Activated naive CD8-positive, alpha-beta T cell treated with anti-CD3 and anti-CD28 coated beads, Interleukin-2, amount 10 ng/mL, durations not matched to agents 7 days and 5 days (primary cell): ENCODE measurements at places on chromosomes 7 and 10. TPM values are rescaled to one million over a fixed set of nuclear protein-coding genes. Genes with fewer than 3 reads are reported as not detected.

GRCh38 chr7:55409482-55410225, 44.5 kb downstream of the LANCL2 start:
- no peak for DNase-seq

Gene ACHE
- not detected for total RNA-seq

DNA sequence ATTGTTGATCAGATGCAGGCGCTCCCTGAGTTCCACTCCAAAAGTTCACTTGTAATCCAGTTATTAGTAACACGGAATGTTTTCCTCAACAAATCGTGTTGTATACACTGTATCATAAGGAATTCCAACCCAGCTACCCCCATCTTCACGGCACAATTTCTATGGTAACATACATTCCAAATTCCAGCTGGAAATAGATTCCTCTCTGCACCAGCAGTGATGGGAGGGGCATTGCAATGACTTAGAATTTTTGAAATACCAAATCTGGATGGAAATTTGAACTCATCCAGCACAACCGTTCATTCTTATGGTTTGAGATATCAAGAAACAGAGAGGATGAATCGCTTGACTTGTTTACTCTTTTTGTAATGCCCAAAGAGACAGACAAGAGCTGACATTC, 38.9 kb upstream of the RHEB start:
- no peak for DNase-seq

- DNase-seq, result no peak
Observed at GRCh38 chr10:76558586-76558985, 1079.0 kb downstream of the KCNMA1 start.

DNA sequence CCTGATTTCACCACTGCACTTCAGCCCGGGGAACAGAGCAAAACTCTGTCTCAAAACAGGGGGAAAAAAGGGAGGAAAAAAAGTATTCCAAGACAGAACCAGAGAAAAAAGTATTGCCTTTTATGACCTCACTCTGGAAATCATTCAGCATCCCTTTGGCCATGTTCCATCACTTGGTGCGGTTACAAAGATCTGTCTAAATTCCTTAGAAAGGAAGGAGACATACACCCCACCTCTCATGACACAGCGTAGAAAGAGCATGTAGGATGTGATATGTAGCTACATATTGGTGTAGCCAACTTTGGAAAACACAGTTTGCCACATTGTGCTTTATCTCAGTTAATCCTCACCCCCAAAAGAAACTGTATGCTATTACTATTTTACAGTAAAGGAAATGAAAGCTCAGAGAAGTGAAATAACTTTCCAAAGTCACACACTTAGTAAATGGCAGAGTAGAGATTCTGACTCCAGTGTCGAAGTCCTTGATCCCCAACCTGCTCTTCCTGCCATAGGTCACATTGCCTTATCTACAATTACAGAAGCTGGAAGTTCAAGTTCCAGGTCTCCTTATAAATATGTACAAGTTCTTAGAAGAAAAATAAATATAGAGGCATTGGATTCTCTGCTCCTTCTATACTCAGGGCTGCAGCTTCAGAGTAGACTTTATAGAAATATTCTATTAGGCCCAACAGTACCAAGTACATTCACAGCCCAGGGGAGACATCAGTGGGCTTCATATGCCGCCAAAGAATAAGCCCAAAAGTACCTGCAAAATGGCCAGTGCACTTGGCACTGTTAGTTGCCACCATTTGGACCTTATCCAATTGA, 91.6 kb upstream of the KMT2E start:
- DNase-seq, result no peak

Gene CYP2E1
- 0.65 TPM for total RNA-seq

- no peak for DNase-seq
Observed at GRCh38 chr7:76063525-76063924, 15.6 kb downstream of the MDH2 start.
